Ascending aorta (tissue), 2 donors: ENCODE measurements at places on chromosomes 13 and 19.

DNA sequence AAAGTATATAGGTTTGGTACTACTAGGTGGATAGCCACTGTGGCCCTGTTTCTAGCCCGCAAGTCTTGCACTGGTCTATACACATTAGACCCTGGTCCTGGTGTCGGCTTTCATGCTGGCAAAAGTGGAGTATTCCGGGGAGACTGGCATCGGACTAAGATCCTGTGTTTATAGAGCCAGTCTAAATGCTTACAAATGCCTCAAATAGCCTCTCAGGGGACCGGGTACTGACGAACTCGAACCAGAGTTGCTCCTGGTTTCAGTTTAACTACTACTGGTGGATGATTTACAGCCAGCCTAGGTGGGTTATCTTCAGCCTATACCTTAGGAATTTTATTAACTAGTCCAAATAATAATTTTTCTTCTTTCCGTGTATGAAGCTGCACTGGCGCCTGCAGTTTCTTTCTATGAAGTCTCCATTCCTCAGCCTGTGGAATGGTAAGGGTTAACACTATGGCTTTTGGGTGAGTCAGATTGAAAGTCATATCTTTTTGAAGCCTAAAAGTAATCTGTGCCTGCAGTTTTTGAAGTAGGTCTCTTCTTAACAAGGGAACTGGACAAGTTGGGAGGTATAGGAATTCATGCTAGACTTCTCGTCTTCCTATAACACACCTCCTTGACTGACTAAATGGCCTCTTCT, 51.3 kb downstream of the OR10H4 start:
- DNase-seq: no peak

GRCh38 chr19:6263735-6264444, 15.9 kb downstream of the MLLT1 start:
- no peak for DNase-seq

GRCh38 chr19:5243878-5244277, 96.7 kb downstream of the PTPRS start:
- DNase-seq: no peak

DNA sequence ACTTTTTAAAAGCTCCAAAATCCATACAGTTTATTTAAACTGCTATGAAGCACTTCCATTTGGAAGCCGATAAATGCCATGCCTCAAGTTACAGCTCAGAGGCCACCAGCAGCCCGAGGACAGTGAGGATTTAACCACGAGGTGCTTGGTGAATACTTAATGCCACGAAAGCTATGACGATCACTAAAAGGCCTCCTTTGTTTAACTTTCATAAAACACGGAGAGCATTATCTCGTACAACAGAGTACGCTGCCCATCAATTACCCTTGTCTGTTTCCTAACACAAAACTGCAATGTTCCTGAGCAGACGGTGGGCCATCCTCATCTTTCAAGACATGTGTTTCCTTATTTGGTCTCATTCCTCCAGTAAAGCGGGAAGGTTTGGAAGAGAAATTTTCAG, 58.4 kb downstream of the PEPD start:
- no peak for DNase-seq

DNA sequence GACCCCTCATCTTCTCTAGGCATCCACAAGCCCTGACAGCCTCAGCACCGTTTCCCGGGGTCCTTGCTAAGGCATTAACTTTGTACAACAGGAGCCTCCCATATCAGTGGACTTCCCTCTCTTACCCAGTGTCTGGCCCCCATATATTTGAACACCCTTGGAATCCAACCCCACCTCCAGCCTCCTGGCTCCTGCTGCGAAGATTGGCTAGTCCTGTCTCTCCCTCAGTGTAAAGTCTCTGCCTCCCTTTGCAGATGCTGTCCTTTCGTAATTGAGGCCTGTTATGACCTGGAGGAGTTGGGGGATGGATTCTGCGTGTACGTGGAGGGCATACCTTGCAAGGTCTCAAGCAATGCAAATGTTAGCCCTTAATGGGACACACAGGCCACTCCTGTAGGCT, 413.7 kb downstream of the IRS2 start:
- no peak for DNase-seq

GRCh38 chr13:48591889-48592687, 59.2 kb upstream of the RCBTB2 start:
- DNase-seq: no peak

GRCh38 chr19:367963-368629, 23.5 kb upstream of the MIER2 start:
- no peak for DNase-seq

DNA sequence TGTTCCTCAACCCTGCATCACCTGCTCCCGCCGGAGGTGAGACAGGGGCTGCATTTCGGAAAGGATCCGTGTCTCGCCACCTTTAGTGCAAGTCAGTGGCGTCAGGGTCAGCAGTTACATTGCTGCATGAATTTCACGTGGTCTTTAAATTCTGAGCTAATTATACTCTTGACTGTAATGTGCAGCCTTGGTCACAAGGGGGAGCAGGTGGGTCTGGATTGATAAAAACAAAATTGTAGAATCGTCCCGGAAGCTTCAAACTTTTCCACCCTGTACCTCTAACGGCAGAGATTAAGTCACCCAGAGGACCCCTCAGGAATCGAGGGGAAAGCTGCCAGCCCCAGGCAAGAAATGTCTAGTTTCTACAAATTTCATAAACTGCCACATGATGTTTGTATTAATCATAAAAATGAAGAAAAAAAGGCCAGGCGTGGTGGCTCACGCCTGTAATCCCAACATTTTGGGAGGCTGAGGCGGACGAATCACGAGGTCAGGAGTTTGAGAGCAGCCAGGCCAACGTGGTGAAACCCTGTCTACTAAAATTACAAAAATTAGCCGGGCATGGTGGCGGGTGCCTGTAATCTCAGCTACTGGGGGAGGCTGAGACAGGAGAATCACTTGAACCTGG, 20.2 kb downstream of the BBC3 start:
- peak; percentile 93 for DNase-seq

DNA sequence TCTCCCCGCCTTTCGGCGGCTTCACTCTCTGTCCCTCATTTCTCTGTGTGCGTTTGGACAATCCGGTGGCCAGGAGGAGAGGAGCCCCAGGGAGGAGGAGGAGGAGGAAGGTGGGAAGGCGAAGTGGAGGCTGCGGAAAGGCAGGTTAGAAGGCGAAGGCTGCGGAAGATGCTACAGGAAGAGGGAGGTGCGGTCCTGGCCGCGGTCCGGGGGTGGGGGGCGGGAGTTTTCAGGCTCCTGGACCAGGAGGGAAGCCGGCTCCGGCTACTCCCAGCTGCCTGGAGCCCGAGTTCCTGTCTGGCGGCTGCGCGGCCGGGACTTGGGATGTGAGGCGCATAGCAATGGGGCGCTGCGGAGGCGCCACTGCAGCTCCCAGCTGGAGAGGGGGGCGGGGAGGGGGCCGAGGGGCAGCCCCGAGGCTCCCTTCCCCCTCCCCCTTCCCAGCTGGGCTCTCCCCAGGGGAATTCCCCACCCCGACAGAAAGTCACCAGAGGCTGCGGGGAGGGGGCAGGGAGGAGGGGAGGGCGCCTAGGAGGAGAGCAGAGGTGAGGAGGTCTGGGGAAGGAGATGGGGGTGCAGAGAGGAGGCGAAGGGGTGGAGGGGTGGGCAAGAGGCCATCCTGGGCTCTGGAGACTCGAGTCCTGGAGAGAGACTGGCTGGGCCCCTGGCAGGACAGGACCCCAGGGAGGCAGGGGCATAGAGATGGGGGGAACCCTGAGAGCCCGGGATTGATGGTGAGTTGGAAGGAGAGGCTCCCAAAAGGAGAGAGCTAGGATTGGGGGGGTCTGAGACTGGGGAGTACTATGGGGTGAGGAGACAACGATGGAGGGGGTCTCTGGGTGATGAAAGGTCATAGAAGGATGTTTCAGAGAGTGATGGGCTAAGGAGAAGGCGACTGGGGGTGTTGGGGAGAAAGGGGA, 2.0 kb downstream of the LRRC4B start:
- DNase-seq: no peak

DNA sequence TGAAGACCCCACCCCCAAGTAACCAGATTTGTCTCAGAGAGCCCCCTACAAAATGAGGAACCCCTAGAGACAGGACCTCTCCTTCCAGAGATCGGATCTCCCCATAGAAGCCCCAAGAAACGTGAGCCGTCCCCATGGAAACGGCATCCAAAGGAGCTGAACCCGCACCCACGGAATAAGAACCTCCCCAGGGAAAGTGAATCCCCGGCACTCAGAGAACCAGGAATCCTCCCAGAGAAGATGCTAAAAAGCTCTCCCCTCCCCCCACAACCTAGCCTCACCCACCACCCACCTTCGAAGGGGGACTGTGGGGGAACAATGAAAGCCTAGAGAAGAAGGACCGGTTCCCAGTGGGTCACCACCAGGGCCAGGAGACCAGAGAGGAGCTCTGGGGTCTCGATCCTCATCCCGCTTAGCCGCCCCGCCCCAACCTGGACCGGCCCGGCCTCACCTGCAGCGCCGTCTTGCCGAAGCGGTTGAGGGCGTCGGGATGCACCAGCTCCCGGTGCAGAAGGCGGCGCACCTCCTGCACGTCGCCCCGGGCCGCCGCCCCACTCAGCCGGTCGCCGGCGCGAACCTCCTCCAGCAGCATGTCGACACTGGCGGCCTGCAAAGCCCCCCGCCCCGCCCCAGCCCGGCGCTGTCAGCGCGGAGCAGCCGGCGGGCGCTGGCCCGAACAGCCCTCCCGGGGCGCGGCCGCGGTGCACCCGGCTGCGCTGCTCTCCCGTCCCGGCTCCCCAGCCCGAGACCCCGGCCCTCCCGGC, 535 bp downstream of the CDKN2D start:
- no peak for DNase-seq

GRCh38 chr19:947090-947706, 21.4 kb downstream of the ARID3A start:
- DNase-seq: no peak

GRCh38 chr19:48501494-48502349, 9.9 kb downstream of the LMTK3 start:
- peak; percentile 75 for DNase-seq

DNA sequence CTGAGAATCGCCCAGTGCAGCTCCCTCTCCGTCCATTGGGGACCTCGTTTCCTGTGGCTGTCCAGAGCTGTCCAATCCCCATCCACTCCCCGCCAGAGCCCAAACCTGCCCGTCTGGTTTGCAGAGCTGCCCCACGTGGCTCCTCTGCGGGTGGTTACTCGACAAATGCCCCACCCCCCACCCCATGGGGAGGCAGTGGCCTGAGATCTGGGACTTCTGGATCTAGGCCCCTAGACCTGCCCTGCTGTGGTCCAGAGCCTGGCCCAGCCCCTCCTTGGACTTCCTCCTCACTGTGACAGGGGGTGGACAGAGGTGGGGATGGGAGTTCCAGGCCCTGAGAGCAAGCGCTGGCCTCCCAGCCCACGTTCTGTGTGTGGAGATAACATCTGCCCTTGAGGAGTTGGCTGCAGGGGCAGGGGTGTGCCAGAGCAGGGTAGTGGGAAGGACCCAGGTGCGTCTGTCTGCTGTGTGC, 29.1 kb downstream of the PAK4 start:
- DNase-seq: no peak

DNA sequence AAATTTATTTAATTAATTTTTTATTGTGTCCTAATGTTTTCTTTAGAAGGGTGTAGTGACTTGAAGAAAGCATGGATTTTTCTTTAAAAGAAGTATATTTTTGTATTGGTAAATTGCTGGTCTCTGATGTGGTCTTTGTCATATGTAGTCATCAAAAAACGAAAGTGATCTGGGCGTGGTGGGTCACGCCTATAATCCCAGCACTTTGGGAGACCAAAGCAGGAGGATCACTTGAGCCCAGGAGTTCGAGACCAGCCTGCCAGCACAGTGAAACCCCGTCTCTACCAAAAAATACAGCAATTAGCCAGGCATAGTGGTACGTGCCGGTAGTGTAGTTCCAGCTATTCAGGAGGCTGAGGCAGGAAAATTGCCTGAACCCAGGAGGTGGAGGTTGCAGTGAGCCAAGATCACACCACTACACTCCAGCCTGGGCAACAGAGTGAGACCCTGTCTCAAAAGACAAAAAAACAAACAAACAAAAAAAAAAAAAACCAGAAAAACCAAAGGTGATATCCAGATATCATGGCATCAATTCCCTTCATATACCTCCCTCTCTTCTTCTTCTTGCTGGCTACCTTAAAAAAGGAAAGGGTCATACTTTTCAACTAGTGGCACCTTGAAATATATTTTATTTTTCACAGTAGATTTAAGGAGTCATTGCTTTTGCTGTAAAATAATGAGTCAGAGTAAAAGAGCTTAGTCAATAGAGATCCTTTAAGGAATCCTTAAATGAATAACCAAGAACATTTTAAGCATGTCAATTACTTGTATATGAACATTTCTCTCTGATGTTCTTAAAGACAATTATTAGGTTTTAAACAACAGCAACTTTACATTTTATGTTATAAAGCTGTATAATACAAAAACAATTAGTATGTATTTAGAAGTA, 19.9 kb downstream of the KCTD4 start:
- DNase-seq: no peak

DNA sequence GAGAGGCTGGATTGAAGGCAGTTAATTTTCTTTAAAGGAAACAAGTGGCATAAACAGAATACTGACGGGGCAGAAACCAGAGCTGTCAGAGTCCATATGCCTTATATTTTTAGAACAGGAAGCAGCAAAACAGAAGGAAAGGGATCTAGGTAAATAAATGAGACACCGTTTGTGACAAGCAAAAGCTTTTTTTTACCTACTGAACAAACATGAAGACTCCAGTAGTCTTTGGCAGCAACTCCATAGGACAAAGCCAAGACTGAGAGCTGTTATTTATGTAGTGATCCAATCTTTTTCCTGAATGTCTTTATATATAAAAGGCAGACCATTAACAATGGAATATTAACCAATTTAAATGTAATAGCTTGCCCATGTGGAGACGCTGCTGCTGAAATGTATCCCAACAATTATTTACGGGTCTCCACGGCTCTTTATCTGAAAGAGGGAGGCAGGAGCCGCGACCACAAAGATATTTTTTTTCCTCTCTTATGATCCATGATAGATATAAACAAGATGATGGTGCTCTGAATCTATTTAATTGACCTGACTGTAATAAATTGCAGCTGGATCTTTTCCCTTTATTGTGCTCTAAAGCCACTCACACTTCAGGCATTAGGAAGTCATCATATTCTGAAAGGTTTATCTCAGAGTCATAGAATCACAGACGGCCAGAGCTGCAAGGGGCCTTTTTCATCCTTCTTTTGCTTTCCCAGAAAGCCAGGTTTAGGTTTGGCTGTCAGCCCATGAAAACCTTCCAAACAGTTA, 687.8 kb downstream of the EFNB2 start:
- DNase-seq: no peak

DNA sequence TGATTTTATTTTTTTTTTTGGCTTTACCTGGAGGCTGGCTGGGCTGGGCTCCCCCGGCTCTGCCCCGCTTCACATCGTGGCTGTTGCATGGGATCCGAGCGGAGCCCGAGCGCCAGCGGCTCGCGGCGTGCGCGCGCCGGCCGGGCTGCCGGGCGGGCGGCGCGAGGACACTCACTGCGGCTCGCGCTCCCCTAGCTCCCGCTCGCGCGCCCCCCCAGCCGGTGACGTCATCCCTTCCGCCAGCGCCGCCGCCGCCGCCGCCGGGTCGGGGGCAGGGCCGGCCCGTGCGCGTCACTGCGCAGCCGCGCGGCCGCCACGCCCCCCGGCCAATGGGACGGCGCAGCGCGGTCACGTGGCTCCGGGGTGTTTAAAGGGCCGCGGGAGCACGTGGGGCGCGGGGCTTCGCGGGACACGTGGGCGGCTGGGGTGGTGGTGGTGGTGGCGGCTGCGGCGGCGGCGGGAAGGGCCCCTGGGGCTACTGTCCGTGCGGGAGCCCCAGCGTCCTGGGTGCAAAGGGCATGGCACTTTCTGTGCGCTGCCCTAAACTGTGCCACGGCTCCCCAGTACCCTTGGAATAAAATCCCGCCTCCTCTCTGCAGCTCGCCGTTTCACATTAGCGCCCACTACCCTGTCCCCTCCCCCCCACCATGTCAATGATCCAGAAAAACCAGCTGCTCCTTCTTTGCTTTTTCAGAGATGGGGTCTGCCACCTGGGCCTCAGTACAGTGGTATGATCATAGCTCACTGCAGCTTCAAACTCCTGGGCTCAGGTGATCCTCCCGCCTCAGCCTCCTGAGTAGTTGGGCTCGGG, at the start of gene PTPRS:
TSS of gene PTPRS (minus strand) at position 176 of the 811 bp plus-strand sequence. CDS start 54,672 bp downstream, outside the sequence.
- no peak for DNase-seq
